CD4-positive, alpha-beta T cell treated with Interleukin-2 at 100 ng/mL for 4 hours (primary cell): ENCODE measurements at places on chromosomes 2 and 18.

GRCh38 chr2:37802899-37803379, 122.1 kb upstream of the RMDN2 start:
- no peak for DNase-seq

DNA sequence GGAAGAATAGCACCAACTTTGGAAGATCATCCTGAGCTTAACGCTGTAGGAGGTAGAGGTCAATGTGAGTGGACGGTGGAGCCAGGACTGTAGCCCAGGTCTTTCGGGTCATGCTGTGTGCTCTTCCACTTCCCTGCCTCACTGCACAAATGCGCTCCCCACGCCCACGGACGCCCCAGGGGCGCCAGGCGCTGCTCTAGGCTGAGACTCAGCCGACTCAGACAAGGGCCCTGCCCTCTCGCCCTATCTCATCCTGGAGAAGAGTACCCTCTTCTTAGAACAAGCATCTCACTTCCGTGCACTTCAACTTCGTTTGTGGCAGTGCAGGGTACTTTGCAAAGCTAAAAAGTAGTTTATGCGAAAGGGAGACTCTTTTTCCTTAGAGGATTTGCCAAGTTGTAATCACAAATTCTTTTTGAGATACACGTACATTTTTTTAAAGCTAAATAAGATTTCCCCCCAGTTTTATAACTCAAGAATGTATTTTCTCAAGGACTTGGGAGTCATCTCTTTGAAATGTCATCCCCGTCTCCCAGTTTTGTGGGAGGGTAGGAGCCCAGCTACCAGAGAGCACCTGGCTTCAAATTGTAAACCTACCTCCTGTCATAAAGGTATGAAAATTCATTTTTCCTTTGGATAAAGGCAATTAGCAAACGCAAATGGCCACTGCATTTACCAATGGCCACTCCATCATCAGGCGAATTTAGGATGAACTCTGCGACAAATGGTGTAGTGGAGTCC, 1.2 kb upstream of the PRELID3A start:
- no peak for DNase-seq

- DNase-seq = no peak
Observed at GRCh38 chr2:50850290-50850969, 181.5 kb downstream of the NRXN1 start.

GRCh38 chr2:151071382-151071781, 190.3 kb downstream of the RBM43 start:
- no peak for DNase-seq

DNA sequence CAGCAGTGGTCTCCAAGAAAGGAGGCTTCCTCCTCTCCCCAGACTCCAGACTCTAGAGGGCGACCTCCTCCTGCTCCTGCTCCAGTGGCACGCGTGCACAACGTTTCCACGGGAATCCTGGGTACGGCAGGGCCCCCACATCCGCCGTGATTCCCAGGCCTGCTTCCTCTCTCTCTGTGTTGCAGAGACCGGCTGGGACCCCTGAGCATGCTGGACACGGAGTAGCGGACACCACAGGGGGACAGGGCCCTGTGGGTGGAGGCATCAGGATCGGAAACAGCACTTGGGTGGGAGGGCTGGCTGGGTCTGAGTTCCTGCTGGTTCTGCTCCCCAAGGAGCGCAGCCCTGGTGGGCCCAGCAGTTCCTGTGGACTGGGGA, 75.9 kb upstream of the SLC35G4 start:
- DNase-seq = no peak

DNA sequence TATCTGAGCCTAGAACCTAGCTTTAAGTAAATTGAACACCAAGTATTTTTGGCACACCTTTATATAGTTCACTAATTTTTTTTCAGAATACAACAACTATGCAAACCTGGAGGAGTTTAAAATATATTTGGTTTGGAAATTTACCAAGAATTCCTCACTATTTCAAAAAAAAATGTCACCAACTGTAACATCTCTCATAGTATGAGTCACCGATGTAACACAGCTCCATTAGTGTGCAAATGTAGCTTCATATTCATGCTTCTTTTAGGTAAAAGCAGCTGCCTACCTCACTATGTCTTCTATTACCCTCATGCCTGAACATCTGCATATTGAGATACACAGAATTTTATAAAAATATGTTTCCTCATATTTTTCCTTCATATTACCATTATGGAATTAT, 80.5 kb downstream of the NRXN1 start:
- DNase-seq = no peak

DNA sequence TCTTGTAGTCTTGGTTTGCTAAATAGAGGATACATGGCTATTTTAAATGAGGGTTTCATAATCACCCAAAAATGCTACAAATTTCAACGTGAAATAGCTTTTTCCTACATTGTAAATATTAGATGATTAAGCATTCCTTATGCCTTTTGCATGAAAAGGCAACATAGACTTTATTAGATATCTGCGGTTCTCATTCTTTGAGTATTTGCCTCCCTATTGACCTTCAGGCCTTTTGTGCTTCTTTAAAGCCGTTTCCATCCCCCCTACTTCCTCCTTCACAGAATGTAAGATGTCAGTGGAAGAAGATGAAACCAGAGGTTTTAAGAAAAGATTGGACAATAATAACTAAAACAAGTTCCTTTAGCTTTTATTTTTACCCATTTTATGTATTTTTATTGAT, 144.1 kb downstream of the UBE2E3 start:
- no peak for DNase-seq

- DNase-seq = no peak
Observed at GRCh38 chr2:129880309-129880708, 99.2 kb upstream of the RAB6C start.

DNA sequence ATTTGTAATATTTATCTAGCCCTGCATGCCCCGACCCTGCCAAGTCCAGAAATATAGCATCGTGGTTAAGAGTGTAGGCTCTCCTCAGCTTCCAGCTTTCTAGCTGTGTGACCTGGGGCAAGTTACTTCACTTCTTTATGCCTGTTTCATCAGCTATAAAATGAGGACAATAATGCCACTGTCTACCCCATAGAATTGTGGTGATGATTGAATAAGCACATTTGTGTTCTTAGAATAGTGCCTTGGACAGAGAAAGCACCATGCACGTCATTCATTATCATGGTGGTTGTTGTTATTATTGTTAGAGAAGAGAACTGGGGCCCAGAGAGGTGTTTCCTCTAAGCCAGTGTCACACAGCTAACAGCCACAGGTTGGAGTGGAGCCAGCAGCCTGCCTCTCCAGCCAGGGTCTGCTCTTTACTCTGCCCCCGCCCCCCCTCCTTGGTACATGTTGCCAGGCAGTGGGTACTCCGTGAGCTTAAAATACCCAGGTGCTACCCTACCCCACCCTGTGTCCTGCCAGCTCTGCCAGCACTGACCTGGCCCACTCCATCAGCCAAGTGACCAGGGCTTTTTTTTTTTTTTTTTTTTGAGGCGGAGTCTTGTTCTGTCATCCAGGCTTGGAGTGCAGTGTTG, 202.1 kb downstream of the CTIF start:
- DNase-seq = no peak

- DNase-seq = no peak
Observed at GRCh38 chr2:69369802-69370201, 17.2 kb downstream of the GFPT1 start.

DNA sequence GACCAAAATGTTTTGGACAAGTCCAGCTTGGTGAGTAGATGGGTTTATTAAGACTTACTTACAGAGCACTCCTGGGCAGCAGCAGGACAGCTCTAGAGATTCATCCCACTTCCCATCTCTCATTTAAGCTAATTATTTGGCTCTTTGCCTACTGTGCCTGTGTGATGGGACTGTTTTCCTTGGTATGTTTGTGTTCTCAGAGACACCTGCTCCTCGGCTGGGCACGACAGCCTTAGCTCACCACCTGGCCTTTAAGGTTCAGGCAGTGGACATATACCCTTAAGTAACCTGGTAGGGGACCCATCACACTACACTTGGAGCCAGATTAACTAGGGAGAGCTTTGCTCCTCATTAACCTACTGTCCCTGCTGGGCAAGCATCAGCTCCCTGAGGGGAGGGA, 41.7 kb upstream of the EFEMP1 start:
- DNase-seq = no peak

DNA sequence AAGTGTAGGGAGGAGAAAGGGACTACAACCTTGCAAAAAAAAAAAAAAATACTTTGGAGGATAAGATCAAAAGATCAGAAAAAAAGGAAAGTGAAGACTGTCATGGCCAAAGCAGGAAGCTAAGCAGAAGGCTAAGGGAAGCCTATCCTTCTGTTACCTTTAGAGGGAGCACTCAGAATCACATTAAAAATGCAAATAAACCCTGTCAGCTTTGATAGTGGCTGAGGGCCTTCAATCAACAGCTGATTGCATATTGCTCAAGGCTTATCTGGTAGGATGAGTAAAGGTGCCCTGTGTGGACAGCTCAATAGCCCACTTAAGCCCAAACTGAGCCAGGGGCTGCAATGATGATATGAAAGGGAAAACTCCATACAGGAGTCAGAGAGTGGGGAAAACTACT, 1021.2 kb downstream of the LRP1B start:
- no peak for DNase-seq

DNA sequence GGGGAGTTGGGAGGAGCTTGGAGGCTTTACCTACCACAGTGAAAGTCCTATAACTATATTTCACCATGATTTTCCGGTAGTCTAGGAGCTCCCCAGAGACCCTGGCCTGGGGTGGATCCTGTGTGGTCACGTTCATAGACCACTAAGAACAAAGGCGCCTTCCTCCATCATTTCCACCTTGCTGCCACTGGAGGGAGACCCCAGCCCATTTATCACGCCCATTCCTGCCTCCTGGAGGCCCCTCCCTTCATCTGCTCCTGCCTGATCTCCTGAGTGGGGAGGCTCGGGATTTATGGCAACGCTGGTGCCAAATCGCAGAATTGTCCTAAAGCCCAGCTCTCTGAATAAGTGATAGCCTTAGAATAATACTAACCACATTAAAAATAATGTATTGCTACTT, 507.6 kb upstream of the SPHKAP start:
- no peak for DNase-seq

DNA sequence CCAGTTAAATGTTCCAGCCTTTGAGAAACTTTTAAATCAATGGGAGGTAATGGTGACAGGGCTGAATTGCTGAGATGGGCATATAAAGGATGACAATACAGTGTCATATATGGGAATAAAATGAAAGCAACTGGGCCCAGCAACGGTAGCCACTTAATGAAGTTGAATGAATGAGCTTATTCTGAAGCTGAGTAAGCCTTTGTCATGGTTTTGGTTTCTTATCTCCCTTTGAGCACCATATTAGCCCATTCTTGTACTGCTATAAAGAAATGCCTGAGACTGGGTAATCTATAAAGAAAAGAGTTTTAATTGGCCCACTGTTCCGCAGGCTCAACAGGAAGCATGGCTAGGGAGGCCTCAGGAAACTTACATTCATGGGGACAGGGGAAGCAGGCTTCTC, 3.5 kb upstream of the THUMPD2 start:
- DNase-seq = no peak

GRCh38 chr2:96856776-96857666, 795 bp downstream of the ANKRD39 start:
- DNase-seq = peak; percentile 29

DNA sequence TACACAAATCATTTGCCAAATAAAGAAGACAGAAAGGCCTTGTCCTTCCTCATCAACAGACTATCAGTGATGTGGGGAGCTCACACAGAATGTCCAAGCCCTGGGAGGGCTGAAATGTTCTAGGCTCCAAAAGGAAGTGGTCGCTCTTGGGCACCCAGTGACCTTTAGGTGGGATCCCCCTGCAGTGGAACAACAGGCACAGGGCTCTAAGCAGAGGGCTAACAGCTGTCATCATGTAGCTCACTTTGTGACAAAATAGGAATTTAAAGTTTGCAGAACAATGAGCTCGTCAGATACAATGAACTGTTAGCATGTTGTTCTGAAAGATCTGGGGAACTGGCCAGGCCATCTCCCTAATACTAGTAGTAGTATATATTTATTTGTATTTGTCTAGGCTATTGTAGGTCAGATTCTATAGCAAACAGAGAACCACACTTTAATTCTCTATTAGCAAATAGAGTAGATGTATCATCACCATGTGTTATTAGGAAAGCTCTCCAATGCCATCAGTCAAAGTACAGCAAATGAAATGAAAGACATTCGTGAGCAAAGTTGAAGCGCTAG, 151.5 kb upstream of the MAP3K20 start:
- no peak for DNase-seq

DNA sequence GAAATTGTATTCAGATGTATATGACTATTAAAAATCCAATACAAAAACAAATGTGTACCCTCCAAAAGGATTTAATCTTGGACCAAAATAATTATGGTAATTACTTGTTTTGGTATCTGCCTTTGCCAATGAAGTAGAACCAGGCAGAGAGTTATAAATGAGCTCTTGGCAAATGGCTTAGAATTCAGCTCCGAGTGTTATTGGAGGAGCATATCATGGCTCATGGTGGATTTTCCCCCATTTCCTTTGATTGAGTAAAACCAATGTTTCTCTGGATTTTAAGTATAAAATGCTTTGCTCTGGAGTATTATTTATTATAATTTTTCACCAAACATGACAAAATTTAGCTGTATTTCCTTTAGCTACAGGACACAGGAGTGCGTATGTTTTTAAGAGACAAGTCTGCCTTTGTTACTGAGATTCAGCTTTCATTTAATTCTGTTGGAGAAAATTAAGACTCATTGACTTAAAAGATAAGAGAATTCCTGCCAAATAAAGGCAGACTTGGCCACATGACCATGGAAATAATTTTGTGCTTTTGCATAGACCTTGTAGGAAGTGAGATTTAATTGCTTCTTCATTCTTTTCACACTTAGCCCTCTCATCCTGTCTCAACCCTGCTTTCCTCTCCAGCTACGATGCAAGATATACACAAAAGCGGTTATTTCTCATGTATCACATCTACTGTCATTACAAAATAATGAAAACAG, 281.0 kb upstream of the SOX11 start:
- DNase-seq = no peak

GRCh38 chr18:79588636-79589481, 90.7 kb upstream of the CTDP1 start:
- no peak for DNase-seq

DNA sequence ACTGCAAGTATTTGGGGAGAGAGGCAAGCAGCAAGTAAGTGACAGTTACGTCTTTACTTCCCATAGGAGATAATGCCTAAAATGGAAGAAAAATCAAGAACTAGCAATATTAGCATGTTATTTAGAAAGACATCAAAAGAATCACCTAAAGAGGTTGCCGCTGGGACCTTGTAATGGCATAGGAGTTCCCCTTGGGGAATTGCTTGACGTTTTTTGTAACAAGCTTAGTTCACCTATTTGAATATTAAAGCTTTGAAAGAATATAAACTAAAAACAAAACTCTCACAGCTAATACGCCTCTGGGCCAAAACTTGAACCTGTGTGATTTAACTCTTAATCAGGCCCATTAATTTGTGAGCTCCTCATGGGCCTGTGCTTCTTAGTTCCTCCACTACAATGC, 89.0 kb downstream of the AAK1 start:
- no peak for DNase-seq
